ENCODE measurements at places on chromosomes 4 and X.

- no peak for DNase-seq
Measured at GRCh38 chrX:2974961-2975360, 31.4 kb upstream of the ARSH start.

DNA sequence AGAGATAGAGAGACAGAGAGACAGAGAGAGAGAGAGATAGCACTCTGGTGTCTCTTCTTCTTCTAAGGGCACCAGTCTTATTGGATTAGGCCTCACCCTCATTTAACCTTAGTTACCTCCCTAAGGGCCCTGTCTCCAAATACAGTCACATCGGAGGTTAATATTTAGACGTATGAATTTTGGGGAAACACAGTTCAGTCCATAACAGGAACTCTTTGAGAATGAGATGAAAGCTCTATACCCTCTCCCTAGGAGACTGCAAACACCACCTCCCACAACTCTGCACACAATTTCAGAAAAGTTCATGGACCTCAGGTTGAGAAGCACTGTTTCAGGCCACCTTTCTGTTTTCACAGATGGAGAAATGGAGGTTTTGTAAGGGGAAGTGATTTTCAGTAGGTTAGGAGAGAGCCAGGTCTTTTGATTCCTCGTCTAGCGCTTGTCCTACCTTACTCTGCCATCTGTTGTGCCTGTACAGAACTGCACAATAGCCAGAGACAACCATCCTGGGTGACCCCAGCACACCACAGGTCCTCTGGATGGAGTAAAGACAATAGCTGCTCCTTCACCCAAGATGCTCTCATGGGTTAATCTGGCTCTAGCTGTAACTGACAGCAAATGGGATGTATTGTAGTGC lies 16.9 kb upstream of the LOC101059915 start:
- DNase-seq, result no peak

GRCh38 chrX:24728530-24728929 lies 34.8 kb downstream of the POLA1 start:
- DNase-seq, result no peak

- DNase-seq, result no peak
Measured at GRCh38 chr4:8236106-8236919, 33.2 kb upstream of the HTRA3 start.

- no peak for DNase-seq
Measured at GRCh38 chr4:173171098-173171497, 2.5 kb downstream of the GALNT7 start.

DNA sequence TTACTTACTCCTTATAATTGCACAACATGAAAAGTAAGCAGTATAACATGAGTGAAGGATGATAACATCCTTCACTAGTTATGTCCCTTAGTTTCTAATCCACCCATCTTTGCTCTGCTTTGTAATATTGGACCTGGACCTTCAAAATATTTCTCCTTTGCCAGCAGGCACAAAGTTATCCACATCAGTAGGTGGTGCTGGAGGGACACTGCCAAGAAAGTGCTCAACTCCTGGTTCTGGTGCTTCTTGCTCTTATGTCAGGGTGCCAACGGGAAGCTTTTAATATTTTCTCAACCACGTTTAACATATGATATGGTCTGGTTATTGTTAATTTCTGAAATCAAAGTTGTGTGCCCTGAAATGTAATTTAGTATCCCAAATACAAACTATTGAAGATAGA lies 49.1 kb downstream of the TMEM165 start:
- no peak for DNase-seq

- no peak for DNase-seq
Measured at GRCh38 chrX:112840382-112841113, at the start of gene AMOT. AMOT (minus strand) TSS chrX:112840831; CDS start chrX:112823126, 17,705 bp downstream.

GRCh38 chr4:56619816-56620215 lies 61.3 kb downstream of the HOPX start:
- DNase-seq, result no peak

Measured in GM19239 (cell line).